ENCODE measurements at places on chromosomes 1 and 21.
A peak's percentile ranks its signal among the peaks of the same experiment; 100 is the strongest.

DNA sequence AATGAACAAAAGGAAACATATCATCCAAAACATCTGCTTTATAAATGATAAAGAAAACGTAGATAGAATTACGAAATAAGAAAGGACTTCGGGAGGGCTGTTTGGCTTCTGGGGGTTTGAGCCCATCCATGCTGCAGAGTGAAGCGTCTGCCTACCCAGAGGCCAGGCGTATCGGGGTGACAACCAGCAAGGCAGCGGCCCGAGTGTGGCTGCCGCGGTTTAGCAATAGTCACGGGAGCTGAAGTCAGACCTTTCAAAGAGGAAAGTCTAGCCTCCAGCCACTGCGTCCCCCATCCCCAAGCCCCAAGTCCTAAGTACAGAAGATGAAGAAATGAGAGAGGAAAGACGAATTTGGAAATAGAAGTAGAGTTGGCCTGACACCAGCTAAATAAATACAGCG is 8.6 kb downstream of the SLC37A1 start:
- DNase-seq: no peak

- no peak for DNase-seq
Measured at GRCh38 chr1:229087339-229087738, 183.6 kb upstream of the RAB4A start.

DNA sequence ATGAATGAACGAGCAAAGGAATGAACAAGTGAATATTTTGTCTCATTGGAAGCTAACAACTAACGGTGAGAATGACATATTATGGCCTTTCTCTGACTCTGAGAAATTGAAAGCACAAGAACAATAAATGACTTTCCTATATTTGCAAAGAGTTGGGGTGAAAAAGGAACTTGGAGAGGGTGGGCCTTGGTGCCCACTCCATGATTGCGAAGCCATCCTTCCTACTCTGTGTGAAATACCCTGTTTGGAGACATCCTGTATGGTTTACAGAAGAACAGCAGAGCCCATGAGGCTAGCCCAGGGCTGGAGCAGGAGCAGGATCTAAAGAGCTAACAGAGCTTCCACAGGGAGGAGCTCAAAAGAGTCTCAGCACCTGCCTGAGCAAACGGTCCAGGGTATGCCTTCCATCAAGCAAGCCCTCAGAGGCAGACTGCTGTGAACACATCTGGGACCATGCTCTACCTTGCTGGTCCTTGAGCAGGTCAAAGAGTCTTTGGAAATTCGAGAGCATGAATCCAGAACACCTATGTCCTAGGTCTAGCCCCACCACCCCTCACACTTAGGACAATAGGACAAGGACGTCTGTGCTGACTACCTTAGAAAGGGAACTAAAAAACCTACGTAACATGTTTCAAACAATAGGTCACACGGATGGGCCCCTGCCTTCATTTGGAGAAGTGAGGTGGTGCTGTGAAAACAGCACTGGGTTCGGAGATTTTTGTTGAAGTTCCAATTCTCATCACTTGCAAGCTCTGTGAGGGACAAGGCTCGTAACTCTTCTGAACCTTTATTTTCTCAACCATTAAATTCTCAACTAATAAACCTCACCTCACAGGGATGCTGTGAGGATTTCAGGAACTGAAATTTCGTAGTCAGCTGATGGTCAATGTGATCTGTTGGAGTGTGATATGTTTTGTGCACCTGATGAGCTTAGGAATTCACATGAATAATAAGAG is 377.4 kb downstream of the RRAGC start:
- DNase-seq: no peak

DNA sequence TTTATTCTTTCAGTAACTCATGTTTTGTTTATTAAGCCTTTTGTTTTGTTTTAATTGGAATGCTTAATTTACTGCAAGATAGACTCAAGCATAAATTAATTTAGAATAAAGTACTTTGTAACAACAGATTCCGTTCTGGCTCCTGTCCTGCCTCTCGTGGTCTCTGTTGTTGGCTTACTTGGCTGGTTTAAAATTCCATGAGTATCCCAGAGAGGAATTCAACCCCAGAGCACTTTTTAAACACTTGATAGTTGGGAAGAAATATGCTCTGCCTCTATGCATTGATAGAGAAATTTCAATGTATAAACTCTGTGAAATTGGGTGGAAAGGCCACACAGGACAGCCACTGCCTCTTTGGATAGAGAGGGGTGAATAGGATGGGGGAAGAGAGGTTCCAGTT is 89.7 kb downstream of the ATP5PO start:
- DNase-seq: no peak

- DNase-seq: no peak
Measured at GRCh38 chr1:9809100-9809510, 14.7 kb downstream of the CLSTN1 start.

DNA sequence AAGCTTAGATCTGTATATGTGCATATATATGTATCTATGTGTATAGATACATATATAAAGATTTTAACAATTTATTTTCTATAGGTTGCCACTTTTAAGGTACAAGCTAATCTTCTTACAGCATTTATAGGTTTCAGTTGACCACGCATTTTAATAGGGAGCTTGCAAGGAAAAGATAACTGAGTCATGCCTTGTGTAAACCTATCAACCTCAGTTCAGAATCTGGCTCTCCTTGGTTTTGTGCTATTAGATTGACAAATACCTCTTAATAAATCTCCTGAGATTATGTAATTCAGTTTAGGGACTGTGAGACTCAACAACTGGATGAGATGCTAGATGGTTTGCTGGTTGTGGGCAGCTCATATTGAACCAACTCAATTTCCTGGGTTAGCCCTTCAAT is 114.7 kb upstream of the SERBP1 start:
- no peak for DNase-seq

DNA sequence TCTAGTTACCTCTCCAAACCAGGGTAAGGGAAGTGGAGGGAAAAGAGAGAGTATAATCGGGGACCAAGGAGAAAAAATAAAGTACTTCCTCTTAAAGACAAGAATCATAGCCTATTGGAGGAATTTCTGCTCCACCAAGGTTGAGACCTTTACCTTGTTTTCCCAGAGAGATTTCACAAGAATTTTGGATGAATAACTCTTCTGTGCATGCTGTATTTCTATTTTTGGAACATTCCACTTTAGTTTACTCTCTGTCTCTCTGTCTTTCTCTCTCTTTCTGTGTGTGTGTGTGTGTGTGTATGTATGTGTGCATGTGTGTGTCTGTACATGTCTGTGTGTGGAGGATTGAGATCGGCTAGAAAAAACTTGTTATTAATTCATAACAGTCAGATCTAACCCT is 318.4 kb upstream of the RGS18 start:
- peak; percentile 4 for DNase-seq

GRCh38 chr1:152622803-152623202 is at the start of gene LCE3A:
LCE3A (minus strand) TSS chr1:152623103; CDS start chr1:152623103, 0 bp downstream.
- DNase-seq: peak; percentile 36

DNA sequence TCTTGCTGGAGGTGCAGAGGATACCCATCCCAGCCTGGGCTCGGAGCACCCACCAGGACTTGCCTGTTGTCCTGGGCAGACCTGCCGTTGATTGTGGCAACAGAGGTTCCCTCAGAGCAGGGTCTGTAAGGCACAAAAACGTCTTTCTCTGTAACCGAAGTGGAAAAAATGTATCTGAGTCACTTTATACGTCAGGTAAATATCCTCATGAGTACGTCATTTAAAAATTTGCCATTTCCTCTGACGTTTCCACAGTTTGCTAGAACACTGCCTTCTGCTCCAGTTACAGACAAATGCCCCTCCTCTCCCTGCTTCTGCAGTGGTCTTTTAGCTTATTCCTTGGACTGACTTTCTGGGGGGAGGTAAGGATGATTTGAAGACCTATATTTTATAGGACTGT is 326.8 kb downstream of the HHAT start:
- DNase-seq: peak; percentile 46

- peak; percentile 79 for DNase-seq
Measured at GRCh38 chr1:150065184-150065871, 2.2 kb upstream of the VPS45 start.

DNA sequence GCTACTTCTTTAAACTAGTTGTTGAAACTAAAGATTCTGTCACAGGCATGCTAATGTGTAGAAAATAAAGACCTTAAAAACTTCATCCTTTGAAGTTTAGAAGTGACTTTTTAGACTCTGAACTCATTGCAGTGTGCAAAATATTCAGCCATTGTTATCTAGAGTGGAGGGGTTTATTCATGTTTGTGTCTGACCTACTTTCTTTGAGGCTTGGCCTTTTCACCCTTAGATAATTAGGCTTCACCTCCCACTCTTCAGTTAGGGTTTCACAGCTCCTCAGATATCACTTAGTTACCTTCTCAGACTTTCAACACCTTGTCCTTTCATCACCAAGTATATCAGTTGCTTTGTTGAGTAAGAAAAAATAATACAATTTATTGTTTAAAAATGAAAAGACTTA is 75.9 kb downstream of the IVNS1ABP start:
- no peak for DNase-seq

- no peak for DNase-seq
Measured at GRCh38 chr1:225931270-225932136, 7.5 kb upstream of the PYCR2 start.

DNA sequence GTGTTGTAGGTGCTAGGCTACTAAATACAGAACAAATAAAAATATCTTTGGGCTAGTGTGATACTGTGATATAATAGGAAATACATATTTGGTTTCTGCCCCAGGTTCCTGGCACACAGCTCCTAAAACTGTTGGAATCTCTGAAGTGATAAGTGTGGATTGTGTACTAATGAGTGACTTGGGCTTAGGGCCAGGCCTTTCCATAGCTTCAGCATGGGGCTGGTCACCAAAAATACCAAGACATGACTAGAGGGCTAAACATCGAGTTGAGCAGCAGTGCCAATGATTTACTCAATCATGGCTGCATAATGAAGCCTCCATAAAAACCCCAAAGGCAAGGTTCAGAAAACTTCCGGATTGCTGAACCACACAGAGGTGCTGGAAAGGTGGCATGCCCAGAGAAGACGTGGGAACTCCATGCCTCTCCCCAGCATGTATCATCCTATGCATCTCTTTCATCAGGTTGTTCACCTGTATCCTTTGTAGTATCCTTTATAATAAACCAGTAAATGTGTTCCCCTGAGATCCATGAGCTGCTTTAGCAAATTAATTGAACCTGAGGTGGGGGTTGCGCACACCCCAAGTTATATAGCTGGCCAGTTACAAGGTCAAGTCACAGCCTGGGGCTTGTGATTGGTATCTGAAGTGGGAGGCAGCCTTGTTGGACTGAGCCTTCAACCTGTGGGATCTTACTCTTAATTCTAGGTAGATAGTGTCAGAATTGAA is 51.6 kb downstream of the ZMYM4 start:
- DNase-seq: no peak

GRCh38 chr21:32566741-32567389 is 18.5 kb downstream of the TCP10L start:
- DNase-seq: no peak

GRCh38 chr1:66931590-66931989 is 6.8 kb downstream of the MIER1 start:
- DNase-seq: no peak

DNA sequence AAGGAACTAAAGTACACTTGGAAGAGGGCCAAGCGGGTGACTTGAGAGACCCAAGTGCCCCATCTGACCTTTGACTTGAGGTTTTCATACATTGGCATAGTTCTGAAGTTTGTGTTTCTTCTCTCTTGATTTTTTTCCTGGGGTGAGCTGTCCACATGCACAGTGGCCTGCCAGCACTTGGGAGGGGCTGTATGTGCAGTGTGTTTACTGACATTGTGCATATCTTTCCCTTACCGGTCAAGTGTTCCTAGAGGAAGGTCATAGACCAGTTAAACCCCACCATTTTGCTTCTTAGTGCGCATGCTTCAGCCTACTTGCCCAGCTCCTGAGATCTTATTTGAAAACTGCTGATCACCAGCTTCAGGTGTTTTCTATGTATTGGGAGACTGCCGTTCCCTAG is 435.2 kb upstream of the KAZN start:
- no peak for DNase-seq

DNA sequence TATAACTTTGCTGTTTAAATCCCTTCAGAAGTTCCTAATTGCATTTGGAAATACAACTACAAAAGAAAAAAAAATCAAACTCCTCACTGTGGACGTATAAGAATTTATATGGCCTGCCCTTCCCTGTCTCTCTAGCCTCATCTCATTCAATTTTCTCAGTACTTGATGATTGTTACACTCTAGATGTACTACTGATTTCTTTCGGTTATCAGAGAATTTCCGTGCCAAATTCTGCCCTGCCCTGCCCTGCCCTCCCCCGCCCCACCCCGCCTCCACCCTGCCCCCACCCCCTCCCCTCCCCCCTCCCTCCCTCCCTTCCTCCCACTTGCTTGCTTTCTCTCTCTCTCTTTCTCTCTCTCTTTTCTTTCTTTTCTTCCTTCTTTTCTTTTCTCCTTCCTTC is 71.7 kb upstream of the MPC2 start:
- DNase-seq: no peak

GRCh38 chr1:40849801-40850592 is 12.2 kb downstream of the CITED4 start:
- DNase-seq: peak; percentile 54

GRCh38 chr1:197638316-197638715 is 137.0 kb downstream of the DENND1B start:
- DNase-seq: no peak

- DNase-seq: no peak
Measured at GRCh38 chr1:211738096-211738690, 62.8 kb upstream of the NEK2 start.

- no peak for DNase-seq
Measured at GRCh38 chr1:8368956-8369639, 51.2 kb downstream of the SLC45A1 start.

DNA sequence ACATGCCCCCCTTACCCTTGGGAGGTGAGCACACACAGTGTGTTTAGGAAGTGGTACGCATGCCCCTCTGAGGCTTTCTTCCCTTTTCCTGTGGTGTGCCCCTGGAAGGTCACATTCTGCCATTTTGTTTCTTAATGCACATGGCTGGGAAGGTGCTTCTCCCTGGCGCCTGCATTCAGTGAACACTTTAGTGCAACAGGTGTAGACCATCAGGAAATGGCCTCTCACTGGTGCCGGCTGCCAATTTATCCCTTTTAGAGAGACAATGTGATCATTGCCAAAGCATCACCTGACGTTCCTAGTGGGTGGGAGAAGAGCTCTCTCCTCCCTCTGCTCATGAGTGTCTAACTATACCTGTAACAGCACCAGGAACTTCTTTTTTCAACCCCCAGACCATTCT is 51.8 kb upstream of the PDE9A start:
- DNase-seq: no peak

GRCh38 chr21:38938343-38938742 is 132.6 kb downstream of the ETS2 start:
- peak; percentile 77 for DNase-seq

- DNase-seq: no peak
Measured at GRCh38 chr1:58781541-58782177, 2.2 kb downstream of the JUN start.

All from A172 (cell line).